ENCODE measurements at places on chromosomes 3 and 15.

- DNase-seq: no peak
Observed at GRCh38 chr3:5579946-5580345, 392.4 kb downstream of the EDEM1 start.

GRCh38 chr15:61753018-61753710 is 307.1 kb downstream of the VPS13C start:
- no peak for DNase-seq

- DNase-seq: no peak
Observed at GRCh38 chr3:114005481-114005880, 50.8 kb downstream of the CCDC191 start.

GRCh38 chr3:49683162-49683561 is 6.1 kb downstream of the MST1 start:
- no peak for DNase-seq

- DNase-seq: no peak
Observed at GRCh38 chr3:141275032-141275422, 43.4 kb downstream of the PXYLP1 start.

- no peak for DNase-seq
Observed at GRCh38 chr3:168088106-168088720, 7.5 kb downstream of the GOLIM4 start.

DNA sequence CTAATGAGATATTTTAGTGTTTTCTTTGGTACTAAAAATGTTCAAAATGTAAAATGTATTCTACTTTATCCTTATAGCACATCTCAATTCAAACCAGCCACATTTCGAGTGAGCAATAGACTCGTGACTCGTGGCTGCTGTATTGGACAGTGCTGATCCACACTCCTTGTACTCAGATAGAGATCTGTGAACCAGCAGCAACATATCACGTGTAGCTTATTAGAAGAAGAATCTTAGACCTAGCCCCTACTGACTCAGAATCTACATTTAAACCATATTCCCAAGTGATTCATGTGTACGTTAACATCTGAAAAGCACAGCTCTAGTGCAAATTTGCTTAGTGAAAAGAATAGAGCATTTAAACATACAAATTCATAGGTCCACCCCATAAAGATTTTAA is 130.9 kb downstream of the IL1RAP start:
- DNase-seq: peak; percentile 49

DNA sequence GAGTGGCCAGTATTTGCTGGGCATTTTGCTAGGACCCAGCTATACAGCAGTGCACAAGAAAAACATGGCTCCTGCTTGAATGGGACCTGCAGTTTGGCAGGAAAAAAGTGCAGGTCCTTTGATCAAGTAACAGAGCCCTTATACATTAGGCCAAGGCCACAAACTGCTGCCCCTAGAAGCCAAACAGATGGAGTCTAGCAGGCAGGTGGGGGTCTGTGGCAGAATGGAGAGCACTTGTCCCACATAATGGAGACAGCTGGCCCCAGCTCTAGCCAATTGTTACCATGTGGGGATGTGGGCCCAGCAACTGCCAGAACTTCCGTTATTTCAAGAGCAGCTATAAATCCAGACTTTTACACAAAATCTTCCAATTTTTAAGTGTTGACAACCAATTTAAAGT is 79.3 kb downstream of the SHQ1 start:
- DNase-seq: no peak

- DNase-seq: no peak
Observed at GRCh38 chr3:129942296-129942695, 32.2 kb upstream of the TRH start.

GRCh38 chr15:70023769-70024491 is 73.8 kb downstream of the TLE3 start:
- DNase-seq: no peak

- no peak for DNase-seq
Observed at GRCh38 chr3:74542441-74542840, 72.0 kb downstream of the CNTN3 start.

GRCh38 chr3:95037927-95038326 is 975.1 kb downstream of the NSUN3 start:
- DNase-seq: no peak

- no peak for DNase-seq
Observed at GRCh38 chr3:12871404-12871983, 30.1 kb upstream of the RPL32 start.

GRCh38 chr15:84944861-84945260 is 36.8 kb upstream of the PDE8A start:
- no peak for DNase-seq

GRCh38 chr3:86254480-86254879 is 736.5 kb downstream of the VGLL3 start:
- DNase-seq: no peak

DNA sequence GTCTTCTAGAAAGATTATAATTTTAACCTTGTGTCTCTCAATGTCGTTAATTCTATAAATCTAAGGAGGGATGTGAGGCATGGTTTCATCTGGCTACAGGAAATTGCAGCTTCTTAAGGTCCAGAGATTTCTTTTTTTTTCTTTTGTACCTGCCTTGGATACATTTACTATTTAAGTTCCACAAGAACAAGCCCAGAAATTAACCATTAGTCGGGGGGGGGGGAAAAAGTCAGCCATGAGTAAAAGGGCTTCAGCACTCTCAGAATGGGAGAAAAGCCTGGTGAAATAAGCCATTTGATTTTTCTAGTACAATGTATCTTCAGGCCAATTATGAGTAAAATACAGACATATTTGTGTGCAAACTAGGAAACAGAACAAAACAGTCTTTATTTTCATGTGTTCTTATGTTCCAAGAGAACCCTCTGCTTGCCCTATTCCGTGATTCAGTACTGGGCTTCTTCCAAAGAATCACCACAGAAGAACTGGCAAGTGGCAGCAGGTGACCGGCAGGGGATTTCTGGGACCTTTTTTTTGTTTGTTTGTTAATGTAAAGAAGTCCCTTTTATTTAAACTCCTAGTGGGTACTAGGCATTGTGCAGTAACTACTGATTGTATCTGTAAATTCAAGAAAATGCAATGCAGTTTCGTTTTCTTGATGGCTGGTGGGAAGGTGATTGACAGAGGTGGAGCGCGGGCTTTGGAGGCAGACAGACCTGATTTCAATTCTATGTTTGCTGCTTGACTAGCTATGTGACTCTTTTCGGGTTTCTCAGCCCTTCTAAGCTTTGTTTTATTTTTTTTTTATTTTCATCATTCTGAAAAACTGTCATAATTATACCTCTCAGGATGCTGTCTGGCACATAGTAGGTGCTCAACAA is 82.5 kb downstream of the PEX5L start:
- no peak for DNase-seq

DNA sequence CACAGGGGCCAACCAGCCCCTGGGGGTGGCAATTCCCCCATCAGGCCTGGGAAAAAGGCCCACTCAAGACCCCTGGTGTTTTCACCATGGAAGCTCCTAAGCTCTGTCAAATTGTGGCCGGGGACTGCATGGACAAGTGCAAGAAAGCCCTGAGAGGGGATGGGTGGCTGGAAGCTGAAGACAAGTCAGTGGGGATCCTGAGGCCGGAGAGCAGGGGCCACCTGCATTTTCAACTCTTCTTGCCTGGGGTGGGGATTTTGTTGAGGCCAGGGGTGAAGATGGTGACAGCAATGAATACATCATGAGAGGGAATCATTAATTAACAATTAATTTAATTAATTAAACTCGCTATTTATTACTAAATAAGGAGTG is 33.9 kb downstream of the FEM1B start:
- no peak for DNase-seq

- DNase-seq: no peak
Observed at GRCh38 chr15:49286649-49287404, 116.8 kb downstream of the GALK2 start.

GRCh38 chr3:31754575-31755278 is 222.0 kb downstream of the STT3B start:
- no peak for DNase-seq

DNA sequence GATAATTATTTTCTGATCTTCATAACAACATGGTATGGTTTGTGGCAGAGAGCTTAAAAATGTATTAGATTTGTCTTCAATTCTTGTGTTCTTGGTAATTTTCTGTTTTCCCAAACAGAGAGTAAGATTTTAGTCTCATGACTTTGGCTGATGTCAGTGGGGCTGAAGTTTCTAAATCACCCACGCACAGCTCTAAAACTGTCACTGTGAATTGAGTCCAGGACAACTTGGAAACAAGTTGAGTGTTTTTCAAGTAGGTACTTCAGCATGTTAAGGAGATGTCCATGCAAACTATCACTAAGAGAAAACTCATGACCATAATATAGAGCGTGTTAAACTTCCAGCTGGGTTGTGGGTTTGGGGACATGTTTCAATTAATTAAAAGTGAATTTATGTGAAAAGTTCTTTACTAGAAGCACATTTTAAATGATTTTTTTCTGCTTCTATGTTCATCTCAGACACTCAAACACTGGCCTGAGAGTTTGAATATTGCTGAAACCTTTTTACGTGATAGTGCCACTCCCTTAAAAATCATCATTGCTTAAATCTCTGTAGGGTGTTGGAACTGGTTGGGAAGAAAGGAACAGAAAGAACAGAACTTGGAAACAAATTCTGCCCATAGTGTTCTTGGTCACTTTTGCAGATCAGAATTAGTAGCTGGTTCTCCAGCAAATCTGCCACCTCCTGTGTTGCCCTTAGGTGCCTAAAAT is 89.8 kb downstream of the KLHL25 start:
- no peak for DNase-seq

DNA sequence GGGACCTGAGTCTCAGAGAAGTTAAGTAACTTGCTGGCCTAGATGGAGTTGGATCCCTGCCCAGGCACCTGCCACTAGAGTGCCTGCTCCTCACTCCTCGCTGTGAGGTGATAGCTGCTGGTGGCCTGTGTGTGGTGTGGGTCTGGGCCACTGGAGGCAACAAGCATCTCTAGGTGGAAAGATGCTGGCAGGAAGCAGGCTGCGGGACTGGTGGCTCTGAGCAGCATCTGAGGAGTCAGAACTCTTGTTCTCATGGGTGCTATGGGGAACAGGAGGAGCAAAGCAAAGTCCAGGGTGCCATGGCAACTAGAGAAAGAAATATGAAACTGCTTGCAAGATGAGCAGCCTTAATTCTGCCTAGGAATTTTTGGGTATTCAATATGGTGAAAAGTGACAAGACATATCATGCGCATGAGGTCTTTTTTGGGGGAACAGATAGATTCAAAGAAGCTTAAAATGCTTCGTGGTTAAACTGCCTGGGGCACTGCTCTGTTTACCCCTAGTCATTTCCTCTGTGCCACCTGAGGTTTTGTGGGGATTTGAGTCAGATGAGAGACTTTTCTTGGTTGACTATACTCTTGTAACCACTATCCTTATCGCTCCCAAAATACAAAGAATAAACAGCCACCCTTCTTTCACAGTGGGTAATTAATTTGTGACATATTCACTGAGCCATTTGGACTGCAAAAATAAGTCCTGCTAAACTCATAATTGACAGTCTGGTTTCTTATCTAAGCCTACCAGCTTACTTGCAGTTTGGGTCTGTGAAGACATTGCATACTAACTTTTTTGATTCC is 50.3 kb downstream of the MED12L start:
- DNase-seq: no peak

- no peak for DNase-seq
Observed at GRCh38 chr3:127700406-127700805, 27.7 kb downstream of the ABTB1 start.

GRCh38 chr3:167564612-167565011 is 89.1 kb downstream of the WDR49 start:
- DNase-seq: no peak

DNA sequence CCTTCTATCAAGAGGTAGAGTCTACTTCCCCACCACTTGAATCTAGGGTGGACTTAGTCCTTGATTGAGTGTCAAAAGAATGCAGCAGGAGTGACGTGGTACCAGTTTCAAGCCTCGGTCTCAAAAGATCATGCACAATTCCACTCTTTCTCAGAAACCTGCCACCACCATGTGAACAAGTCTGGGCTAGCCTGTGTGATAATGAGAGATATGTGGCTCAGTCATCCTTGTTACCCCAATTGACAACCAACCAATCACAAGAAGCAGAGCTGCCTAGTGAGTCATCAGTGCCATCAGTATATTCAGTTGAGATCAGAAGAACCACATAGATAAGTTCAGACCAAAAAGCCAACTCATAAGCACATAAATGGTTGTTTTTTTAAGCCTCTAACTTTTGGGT is 374.5 kb downstream of the IL20RB start:
- no peak for DNase-seq

DNA sequence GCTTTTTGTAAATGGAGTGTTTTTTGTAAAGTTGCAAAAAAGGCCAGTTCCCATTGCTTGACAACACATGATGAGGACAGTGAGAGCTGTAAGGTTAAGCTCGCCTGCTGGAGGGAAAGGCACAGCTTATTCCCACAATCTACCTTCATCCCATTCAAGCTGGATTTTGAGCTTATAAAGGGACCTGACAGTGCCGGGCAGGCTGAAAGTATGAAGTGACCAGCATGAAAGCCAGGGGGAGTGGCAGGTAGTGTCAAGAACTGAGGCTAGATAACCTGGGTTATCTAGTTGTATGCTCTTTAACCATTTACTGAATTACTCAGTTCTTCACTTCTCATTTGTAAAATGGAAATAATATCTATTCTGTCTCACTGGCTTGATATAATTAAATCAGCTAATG is 52.3 kb upstream of the KPNA4 start:
- no peak for DNase-seq

- no peak for DNase-seq
Observed at GRCh38 chr3:150511122-150511821, 35.0 kb downstream of the SERP1 start.

- DNase-seq: no peak
Observed at GRCh38 chr3:60055765-60056164, 1005.9 kb upstream of the CFAP20DC start.

- DNase-seq: no peak
Observed at GRCh38 chr3:45137656-45138181, 8.5 kb downstream of the CDCP1 start.

DNA sequence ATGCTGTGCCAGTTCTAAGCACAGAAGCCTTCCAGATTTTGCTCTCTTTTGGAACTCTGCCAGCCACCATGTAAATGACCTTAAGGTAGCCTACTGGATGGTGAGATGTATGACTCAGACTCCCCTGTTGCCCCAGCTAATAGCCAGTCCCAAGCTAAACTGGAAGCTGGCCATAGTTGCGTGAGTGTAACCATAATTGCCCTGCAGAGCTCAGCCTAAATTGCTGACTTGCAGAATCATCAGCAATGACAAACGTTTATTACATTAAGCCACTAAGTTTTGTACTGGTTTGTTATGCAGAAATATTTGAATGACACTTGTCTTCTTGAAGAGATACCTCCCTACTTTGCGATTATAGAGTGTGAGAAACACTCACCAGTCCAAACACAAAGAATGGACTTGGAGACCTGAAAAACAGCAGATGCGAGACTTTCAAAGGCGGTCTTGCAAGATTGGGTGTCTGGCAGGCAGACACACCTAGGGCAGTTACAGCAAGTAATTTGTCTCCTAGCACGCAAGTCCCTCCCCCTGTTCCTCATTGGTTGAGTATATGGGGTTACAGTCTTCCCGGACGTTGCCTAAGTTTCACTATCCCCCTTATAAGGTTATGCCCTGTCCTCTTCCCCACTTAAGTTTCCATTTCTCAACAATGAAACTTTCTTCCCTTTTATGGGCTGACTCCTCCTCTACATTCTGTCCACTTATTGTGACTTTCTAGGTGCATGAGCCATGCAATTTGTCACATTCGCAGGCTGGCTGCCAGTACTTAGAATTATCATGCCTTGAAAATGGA is 83.6 kb upstream of the XCR1 start:
- peak; percentile 76 for DNase-seq
